T-helper 1 cell treated with Interleukin-12 subunit alpha and Interleukin-12 subunit beta and Interleukin-4 antibody, amounts not matched to agents 30 ng/mL and 1 ng/mL, for 36 hours (primary cell): ENCODE measurements at places on chromosomes 7 and 10. TPM values are rescaled to one million over a fixed set of nuclear protein-coding genes. Genes with fewer than 3 reads are reported as not detected.

Gene FAM24B
- total RNA-seq: 11.8 and 14.2 TPM in 2 replicates

Gene CUBN
- total RNA-seq: 0.39 and 1.4 TPM in 2 replicates

Gene MMP21
- 0.24 and 0.27 TPM in 2 replicates for total RNA-seq

Gene TLX1
- total RNA-seq: not detected in 2 replicates

Gene NRAP
- total RNA-seq: not detected in 2 replicates

Gene CCDC172
- not detected in 2 replicates for total RNA-seq

Gene HUS1
- 35.9 and 38.8 TPM in 2 replicates for total RNA-seq

Gene GIMAP5
- 242 and 253 TPM in 2 replicates for total RNA-seq

Gene NUDT13
- total RNA-seq: 0.42 and 0.68 TPM in 2 replicates

Gene TECPR1
- total RNA-seq: 86.3 and 87.5 TPM in 2 replicates

Gene INA
- 0.54 and 0.64 TPM in 2 replicates for total RNA-seq

Gene CALCR
- total RNA-seq: not detected in 2 replicates

Gene SPAM1
- total RNA-seq: not detected in 2 replicates

Gene MICALL2
- 0.88 and 2.5 TPM in 2 replicates for total RNA-seq
